C1 segment of cervical spinal cord (tissue), 14 donors: ENCODE measurements at places on chromosomes 16 and 17.

- DNase-seq, result no peak
Observed at GRCh38 chr17:17570140-17570797, 21.2 kb downstream of the PEMT start.

DNA sequence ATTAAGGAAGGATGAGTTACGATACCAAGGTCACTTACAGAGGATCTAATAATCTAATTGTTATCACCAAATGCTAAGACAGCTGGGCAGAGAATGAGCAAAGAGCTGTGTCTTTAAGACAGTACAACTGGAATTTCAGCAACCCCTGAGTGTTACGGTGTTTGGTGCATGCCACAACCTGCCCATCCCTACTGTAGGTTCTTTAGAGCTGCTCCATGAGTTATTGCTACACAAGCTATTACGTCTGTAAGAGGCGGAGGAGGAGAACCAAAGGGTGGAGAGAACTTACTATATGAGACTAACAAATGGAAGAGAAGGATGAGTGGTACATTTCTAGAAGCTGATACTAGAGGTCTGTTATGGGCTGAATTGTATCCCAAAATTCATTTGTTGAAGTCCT is 14.2 kb upstream of the C17orf78 start:
- no peak for DNase-seq

GRCh38 chr17:19750835-19751234 is 2.7 kb upstream of the ALDH3A1 start:
- no peak for DNase-seq

GRCh38 chr17:76643553-76644148 is at the start of gene ST6GALNAC1:
Gene ST6GALNAC1, minus strand, starts transcription at chr17:76643757. Its CDS starts 119 bp downstream, at chr17:76643638.
- no peak for DNase-seq

- no peak for DNase-seq
Observed at GRCh38 chr17:69574257-69575197, 160.0 kb downstream of the MAP2K6 start.

DNA sequence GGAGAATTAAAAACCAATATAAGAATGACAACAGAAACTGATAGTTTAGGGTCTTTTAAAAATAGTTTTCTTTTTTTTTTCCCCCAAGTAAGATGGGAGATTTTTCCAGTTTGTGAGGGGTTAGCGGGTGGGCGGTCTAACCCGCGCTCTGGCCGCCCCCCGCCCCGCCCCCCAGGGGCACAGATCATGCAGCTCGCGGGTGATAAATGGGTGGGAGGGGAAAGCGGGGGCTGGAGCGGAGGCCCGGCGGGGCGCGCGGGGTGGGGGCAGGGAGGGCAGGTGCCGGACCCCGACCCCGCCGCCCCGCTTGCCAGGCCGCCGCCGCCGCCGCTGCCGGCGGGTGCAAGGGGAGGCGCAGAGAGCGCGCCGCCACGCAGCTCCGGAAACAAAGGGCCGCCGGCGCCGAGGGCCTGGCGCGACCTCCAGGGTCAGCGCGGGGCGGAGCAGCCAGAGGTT is 60.1 kb upstream of the GSE1 start:
- no peak for DNase-seq

- no peak for DNase-seq
Observed at GRCh38 chr17:44850025-44850424, 2.3 kb downstream of the HIGD1B start.

DNA sequence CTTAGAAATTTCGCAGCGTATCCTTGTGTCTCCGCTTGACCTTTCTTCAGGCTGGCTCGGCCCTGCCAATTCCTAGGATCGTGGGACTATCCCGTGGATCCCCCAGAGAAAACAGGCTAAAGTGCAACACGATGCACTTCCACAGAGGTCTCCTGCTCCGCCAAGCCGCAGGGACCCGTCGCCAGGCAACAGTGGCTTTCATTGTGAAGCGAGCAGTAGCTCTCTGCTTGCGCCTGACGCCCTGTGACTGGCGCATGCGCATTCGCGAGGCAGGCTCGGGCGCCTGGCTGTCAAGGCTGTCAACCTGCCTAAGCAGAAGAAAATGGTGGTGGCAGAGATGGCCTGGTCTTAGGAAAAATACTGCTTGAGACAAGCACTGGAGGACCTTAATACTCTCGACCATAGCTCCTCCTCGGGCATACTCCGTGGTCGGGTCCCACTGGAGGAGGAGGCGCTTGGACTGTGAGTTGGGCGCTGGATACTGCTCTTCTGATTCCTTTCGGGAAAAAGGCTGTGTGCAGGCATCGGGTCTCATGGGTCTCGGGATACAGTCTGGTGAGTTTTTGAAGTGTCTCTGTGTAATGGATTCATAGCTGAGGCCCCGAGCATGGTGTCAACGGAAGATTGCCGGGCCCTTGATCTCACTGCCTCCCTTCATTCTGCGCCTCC is 2336.1 kb downstream of the TP53TG3F start:
- no peak for DNase-seq
